ENCODE measurements at places on chromosomes 5 and 9. TPM values are rescaled to one million over a fixed set of nuclear protein-coding genes. Genes with fewer than 3 reads are reported as not detected.

- peak overlapping the region; percentile 98 for H3K27ac ChIP-seq
- peak overlapping the region; percentile 8 for H3K4me3 ChIP-seq
- peak; percentile 39 for DNase-seq
- H3K36me3 ChIP-seq = peaks cover 4% of the 10 kb centered on the region
Measured at GRCh38 chr5:78698191-78698791, 49.7 kb upstream of the LHFPL2 start.

DNA sequence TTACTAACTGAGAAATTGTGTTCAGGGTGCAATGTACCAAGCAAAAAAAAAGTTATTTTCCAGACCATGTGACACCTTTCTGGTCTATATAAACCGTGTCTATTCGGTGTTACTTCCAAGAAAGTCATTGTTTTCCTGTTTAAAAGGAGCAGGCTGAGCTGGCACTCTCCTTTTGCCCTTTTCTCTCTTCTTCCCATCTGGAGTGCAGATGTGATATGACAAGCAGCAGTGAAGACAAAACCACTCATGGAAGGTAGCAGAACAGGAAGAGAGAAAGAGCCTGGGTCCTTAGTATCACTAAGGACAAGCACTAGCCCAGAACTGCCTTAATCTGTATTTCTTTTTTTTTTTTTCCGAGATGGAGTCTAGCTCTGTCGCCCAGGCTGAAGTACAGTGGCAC is 25.6 kb downstream of the LYRM7 start:
- peaks cover 29% of the 10 kb centered on the region for H3K36me3 ChIP-seq
- H3K27ac ChIP-seq = no peak overlapping the region
- DNase-seq = no peak
- H3K4me3 ChIP-seq = no peak overlapping the region

- H3K27me3 ChIP-seq = peaks cover 29% of the 10 kb centered on the region
- no peaks in the 10 kb centered on the region for H3K36me3 ChIP-seq
- no peaks in the 10 kb centered on the region for H3K4me1 ChIP-seq
Measured at GRCh38 chr9:127222388-127223095, 42.0 kb upstream of the GARNL3 start.

- no peaks in the 10 kb centered on the region for H3K4me1 ChIP-seq
- H3K27ac ChIP-seq = no peak overlapping the region
- H3K27me3 ChIP-seq = no peaks in the 10 kb centered on the region
- H3K4me3 ChIP-seq = no peak overlapping the region
- no peak for DNase-seq
Measured at GRCh38 chr5:109566361-109566760, 123.4 kb upstream of the MAN2A1 start.

Gene HTR1A
- total RNA-seq = not detected

Gene ST8SIA4
- 0.54 TPM for total RNA-seq

GRCh38 chr9:94867281-94867841 is 140.9 kb downstream of the AOPEP start:
- no peaks in the 10 kb centered on the region for H3K36me3 ChIP-seq
- H3K4me3 ChIP-seq = peak overlapping the region; percentile 31
- H3K27me3 ChIP-seq = no peaks in the 10 kb centered on the region
- H3K4me1 ChIP-seq = peaks cover 44% of the 10 kb centered on the region
- peak overlapping the region; percentile 89 for H3K27ac ChIP-seq

DNA sequence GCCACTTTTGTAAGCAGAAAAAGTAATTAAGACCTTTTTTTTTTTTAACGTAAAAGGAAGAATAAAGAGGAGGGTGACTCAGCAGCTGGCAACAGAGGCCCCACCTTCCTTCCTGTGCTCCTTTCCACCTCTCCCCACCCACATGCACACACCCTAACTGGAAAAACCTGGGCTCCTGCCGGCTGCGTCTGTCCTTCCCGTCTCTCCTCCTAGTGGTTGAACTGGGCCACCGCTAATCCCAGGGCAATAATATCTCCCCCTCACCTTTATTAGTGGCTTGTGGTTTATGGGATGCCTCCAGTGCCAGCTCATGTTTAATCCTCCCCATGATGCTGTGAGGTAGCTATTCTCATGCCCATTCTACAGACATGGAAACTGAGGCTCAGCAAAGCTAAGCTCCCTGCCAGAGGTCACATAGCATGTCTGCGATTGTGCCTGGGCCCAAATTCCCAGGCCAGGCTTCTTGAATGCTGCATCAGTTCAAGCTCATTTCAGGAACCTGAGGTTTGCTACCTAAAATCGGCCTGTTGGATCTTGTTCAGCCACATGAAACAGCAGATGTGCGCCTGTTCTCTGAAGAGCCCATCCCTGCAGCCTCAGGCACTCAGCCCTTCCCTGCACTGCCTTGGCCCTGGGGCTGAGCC is 60.9 kb upstream of the IL17B start:
- DNase-seq = peak; percentile 99
- no peaks in the 10 kb centered on the region for H3K36me3 ChIP-seq
- peaks cover 48% of the 10 kb centered on the region for H3K4me1 ChIP-seq
- H3K27me3 ChIP-seq = no peaks in the 10 kb centered on the region

Gene SLC2A6
- 0.32 TPM for total RNA-seq

DNA sequence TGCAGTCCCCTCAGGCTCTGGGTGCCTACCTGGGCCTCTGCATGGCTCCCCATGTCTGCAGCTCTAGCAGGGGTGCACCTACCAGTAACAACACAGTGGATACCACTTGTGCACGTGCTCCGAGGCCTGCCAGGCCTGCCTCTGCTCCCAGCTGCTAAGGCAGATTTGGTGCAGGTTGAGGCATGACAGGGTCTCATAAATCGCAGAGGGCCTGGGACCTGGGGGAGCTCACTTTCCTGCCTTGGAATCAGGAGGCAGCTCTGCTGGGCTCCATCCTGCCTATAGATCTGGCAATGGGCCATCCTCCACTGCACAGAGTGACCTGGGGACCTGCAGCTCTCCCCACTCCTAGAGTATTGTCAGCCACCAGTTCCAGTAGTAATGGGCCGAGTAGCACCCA is 121.9 kb upstream of the CXCL14 start:
- H3K27ac ChIP-seq = no peak overlapping the region
- peaks cover 9% of the 10 kb centered on the region for H3K4me1 ChIP-seq
- H3K36me3 ChIP-seq = no peaks in the 10 kb centered on the region
- DNase-seq = no peak
- H3K27me3 ChIP-seq = no peaks in the 10 kb centered on the region
- H3K4me3 ChIP-seq = no peak overlapping the region

GRCh38 chr5:96080557-96080956 is 118.9 kb upstream of the ELL2 start:
- H3K27ac ChIP-seq = peak overlapping the region; percentile 96
- H3K36me3 ChIP-seq = peaks cover 6% of the 10 kb centered on the region
- H3K4me1 ChIP-seq = peaks cover 55% of the 10 kb centered on the region
- H3K27me3 ChIP-seq = no peaks in the 10 kb centered on the region
- peak; percentile 56 for DNase-seq

Gene TAF11L5
- total RNA-seq = not detected

DNA sequence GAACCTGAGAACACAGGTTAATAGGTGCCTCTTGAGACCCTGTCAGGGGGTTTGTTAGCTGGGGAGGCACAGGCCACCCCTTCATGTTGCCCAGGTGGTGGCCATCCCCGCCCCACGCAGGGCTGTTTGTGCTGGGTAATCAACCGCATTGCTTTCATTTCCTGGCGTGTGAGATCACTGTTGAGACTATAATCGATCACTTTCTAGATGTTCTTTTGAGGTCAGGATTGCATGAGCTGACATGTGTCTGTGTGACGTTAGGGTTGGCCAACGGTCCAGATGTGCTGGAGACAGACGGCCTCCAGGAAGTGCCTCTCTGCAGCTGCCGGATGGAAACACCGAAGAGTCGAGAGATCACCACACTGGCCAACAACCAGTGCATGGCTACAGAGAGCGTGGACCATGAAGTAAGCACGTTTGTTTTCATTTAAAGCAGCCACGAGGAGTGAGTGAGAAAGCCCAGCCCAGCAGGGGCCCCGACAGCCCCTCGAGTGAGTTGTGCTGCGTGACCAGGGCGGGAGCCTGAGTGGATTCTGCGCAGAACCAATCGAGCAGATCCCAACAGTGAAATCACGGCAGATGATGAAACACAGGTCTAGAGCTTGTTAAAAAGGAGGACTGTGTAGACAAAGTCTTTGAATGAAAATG is 115.0 kb upstream of the CACNA1B start:
- no peak overlapping the region for H3K27ac ChIP-seq

- no peak overlapping the region for H3K4me3 ChIP-seq
- H3K36me3 ChIP-seq = no peaks in the 10 kb centered on the region
- no peak for DNase-seq
- no peaks in the 10 kb centered on the region for H3K27me3 ChIP-seq
- no peak overlapping the region for H3K27ac ChIP-seq
- no peaks in the 10 kb centered on the region for H3K4me1 ChIP-seq
Measured at GRCh38 chr5:118701791-118702190, 286.6 kb downstream of the DTWD2 start.

DNA sequence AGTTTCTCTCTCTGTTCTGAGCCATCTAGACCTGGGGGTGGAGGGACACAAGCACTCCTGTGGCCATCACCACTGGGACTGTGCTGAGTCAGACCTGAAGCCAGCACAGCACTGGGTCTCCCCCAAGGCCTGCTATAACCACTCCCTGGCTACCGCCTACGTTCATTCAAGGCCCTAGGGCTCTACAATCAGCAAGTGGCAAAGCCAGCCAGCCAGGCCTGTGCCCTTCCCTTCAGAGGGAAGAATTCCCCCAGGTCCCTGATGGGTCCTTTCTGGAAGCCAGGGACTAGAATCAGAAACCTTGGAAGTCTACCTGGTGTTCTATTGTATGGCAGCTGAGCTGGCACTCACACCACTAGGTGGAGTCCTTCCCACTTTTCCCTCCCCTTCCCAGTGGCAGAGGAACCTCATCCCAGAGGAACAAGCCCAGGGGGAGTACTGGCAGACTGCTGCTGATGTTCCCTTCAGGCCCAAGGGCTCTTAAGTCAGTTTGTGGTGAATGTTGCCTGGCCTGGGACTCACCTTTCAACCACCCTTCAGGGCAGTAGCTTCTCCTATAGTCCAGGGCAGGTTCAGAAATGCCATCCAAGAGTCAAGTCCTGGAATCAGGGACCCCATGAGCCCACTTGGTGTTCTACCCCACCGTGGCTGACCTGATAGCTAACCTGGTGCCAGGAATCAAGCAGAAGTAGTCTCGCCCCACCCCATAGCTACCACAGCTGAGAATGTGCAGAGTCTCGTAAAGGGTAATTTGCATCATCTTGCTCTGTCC is 20.0 kb downstream of the JMY start:
- H3K4me1 ChIP-seq = peaks cover 17% of the 10 kb centered on the region
- no peaks in the 10 kb centered on the region for H3K27me3 ChIP-seq
- peaks cover 16% of the 10 kb centered on the region for H3K36me3 ChIP-seq
- peak overlapping the region; percentile 49 for H3K27ac ChIP-seq
- DNase-seq = peak; percentile 69

DNA sequence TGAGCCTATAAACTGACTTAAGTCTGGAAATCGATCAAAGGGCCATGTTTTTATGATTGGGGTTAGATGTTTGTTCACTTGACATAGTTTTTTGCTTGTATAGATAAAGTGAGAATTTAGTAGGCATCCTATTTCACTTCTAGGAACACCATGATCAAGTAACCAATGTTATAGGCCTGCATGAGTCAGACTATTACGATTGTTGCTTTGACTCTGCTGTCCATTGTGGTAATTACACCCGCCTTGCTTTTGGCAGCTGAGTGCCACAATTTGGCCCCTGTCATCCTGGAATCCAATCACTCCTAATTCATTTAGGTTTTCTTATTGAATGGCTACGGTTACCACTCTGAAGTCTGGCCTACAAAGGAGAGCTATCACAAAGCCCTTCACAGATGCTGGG is 67.8 kb upstream of the IL33 start:
- DNase-seq = peak; percentile 32
- H3K27ac ChIP-seq = no peak overlapping the region
- H3K4me1 ChIP-seq = peaks cover 12% of the 10 kb centered on the region

DNA sequence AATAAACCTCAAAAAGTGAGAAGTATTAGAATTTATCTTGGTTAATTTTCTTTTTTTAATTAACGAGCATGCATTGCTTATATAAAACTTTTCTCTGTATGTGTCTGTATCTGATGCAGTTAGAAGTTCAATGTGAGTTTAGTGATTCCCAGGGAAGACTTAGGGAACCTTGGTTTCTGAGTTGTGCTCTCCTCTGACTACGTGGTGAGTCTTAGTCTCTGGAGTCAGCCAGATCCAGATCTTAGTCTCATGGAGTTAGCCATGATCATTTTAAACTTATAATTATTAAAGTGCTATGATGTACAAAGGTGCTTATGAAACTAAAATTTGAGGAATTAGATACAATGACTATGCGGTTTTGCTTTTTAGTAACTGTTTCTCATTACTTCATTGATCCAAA is 285.3 kb upstream of the DMRT1 start:
- peaks cover 60% of the 10 kb centered on the region for H3K4me1 ChIP-seq
- no peak overlapping the region for H3K4me3 ChIP-seq
- DNase-seq = no peak
- H3K36me3 ChIP-seq = peaks cover 7% of the 10 kb centered on the region
- peak overlapping the region; percentile 98 for H3K27ac ChIP-seq
- no peaks in the 10 kb centered on the region for H3K27me3 ChIP-seq

DNA sequence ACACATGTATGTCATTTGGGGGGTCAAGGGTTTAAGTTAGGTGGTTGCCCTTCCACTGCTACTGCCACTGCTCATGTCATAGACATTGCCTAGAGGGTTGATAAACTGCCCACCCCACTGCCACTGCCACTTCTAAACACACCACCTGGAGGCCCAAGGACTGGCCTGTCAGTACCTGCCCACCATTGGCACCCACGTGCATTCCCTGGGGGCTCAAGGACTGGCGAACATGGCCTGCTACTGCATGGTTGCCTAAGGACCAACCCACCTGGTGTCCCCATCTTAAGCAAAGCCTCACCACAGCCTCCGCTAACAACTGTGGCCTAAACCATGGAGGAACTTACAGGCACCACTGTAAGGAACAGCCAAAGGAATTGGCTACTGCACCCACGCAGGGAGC is 185.6 kb upstream of the TLX3 start:
- H3K27me3 ChIP-seq = no peaks in the 10 kb centered on the region
- no peak overlapping the region for H3K27ac ChIP-seq
- no peaks in the 10 kb centered on the region for H3K36me3 ChIP-seq
- peaks cover 6% of the 10 kb centered on the region for H3K4me1 ChIP-seq
- DNase-seq = no peak

GRCh38 chr5:159386028-159386711 is 55.9 kb upstream of the IL12B start:
- DNase-seq = no peak
- no peaks in the 10 kb centered on the region for H3K36me3 ChIP-seq
- H3K4me1 ChIP-seq = no peaks in the 10 kb centered on the region
- H3K27me3 ChIP-seq = no peaks in the 10 kb centered on the region

DNA sequence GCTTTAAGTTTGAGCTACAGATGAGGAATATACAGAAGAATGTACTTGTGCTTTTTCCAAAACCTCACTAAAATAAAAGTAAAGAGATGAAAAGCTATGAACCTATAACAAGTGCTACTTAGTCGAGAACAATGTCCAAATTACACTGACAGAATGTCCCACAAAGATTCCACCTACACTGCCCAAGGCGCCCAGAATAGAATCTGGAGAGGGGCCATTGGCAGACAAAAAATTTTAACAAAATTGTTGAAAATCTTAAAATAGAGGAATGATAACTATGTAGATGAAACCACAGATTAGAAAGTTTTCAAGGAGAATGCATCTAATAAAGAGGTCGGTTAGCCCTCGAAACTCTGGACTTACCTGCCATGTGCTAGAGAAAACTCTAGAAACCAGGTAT is 235.3 kb downstream of the CETN3 start:
- H3K4me3 ChIP-seq = no peak overlapping the region
- H3K4me1 ChIP-seq = no peaks in the 10 kb centered on the region
- no peaks in the 10 kb centered on the region for H3K36me3 ChIP-seq
- H3K27me3 ChIP-seq = peaks cover 11% of the 10 kb centered on the region
- no peak for DNase-seq
- H3K27ac ChIP-seq = no peak overlapping the region

Measured in MCF 10A (cell line).